ENCODE measurements at places on chromosomes 6 and 20.

DNA sequence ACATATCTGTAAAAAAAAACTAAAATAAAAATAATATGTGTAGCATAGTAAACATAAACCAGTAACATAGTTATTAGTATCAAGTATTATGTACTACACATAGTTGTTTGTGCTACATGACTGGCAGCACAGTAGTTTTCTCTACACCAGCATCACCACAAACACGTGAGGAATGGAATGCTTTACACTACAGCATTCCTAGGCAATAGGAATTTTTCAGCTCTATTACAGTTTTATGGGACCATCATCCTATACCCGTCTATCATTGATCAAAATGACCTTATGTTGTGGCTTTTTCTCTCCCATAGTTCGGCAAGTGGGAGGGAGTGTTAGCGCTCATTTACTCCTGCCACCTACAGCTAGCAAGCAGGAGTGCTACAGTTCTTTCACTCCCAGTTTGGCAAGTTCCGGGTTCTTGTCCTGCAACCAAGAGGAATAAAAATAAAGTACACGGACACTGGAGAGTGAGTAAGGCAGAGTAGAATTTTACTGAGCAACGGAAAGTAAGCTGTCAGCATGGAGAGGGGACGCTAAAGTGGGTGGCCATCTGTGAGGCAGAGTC, 196.8 kb upstream of the HSF2 start:
- no peak for DNase-seq

- peak; percentile 71 for DNase-seq
These were observed 3.1 kb downstream of the HM13 start for GRCh38 chr20:31517373-31517772.

- no peak for DNase-seq
These were observed 4.1 kb downstream of the SLC23A2 start for GRCh38 chr20:4997222-4997621.

DNA sequence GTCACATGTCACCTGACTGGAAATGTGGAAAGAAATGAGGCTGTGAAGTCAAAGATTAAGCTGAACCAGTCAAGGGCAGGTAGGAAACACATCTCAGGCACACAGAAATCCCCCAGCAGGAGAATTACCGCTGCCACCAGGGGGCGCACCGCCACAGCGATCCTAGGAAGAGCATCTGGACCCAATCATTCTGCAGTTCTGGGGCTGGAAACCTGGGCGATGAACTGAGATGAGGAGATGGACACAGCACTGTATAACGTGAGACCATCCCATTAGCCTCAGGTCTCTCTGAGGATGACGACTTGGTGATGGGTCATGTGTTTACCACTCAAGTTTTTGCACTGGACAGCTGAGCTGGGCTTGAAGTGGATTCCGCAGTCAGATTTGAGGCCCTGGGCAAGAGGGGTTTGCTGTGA, 6.5 kb upstream of the SLC24A3 start:
- DNase-seq = peak; percentile 84

DNA sequence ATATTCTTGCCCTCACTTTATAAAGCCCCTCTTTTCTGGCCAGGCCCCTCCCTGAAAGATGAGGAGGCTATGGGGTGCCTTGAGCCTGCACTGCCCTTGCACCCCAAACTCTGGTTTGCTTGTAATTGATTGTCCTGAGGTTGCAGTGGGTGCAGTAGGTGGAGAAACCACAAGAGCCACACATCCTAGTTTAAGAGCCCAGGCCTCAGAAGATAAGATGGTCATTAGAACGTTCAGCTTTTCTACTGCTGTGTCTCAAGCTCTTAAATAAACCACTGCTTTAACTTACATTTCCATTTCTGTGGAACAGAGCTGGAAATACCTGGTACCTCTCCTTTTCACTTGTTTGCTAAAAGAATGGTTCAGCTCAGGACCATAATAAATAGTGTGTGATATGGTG, 9.0 kb downstream of the MRAP2 start:
- DNase-seq = no peak

- peak; percentile 61 for DNase-seq
These were observed 26.4 kb downstream of the RMND1 start for GRCh38 chr6:151425561-151425960.

DNA sequence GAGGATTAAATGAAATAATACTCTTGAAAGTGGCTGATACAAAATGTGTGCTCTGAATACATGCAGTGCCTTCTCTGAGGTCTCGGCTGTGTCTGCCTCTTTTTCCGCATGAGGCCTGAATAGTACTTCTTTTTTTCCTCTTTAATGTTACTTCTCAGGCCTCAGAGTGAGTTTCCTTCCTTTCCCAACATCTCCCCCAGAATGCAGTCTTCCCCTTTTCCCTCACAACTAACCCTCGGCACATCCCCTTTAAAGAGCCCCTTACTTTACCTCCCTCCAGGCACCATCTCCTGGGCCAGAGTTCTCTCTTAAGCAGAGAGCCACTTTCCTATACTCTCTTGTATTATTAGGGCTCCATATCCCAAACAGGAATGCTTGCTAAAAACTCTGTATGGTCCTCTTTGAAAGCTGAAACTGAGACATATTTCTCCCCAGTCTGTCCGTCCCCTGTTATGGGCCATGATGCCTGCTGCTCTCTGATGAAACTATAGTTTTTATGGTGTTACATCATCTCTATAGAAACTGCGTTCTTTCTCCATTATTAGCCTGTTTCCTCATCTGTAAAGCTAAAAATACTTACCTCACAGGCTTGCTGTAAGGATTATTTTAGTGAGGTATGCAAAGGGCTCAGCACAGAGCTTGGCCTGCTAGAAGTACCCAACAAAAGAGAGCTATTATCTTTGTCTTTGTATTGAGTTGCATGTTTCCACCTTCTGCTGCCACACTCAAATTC, 2.3 kb downstream of the PLAGL2 start:
- peak; percentile 38 for DNase-seq

DNA sequence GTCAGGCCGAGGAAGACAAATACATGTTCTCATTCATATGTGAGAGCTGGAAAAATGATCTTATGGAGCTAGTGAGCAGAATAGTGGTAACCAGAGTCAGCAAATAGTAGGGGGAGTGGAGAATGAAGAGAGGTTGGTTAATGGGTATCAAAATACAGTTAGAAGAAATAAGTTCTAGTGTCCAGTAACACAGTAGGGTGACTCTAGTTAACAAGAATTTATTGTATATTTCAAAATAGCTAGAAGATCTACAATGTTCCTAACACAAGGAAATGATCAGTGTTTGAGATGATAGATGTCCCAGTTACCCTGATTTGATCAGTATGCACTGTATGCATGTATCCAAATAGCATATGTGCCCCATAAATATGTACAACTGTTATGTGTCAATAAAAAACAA, 128.4 kb downstream of the BCKDHB start:
- DNase-seq = no peak

- DNase-seq = no peak
These were observed 320.2 kb upstream of the CHD6 start for GRCh38 chr20:41938353-41938752.

DNA sequence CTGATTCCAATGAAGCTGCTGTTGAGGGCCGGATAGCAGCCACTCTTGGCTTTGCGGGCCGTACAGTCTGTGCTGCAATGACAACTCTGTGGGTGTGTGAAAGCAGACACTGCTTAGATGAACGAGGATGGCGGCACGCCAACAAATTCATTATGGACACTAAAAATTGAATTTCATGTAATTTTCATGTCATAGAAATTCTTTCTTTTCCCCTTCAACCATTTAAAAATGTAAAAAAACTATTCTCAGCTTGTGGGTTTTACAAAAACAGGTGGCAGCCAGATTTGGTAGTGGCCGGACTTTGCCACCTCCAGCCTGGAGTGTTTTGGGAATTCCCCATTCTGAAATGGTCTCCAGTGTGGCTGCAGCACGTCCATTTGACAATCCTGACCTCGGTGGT, 26.0 kb downstream of the MAS1 start:
- no peak for DNase-seq

DNA sequence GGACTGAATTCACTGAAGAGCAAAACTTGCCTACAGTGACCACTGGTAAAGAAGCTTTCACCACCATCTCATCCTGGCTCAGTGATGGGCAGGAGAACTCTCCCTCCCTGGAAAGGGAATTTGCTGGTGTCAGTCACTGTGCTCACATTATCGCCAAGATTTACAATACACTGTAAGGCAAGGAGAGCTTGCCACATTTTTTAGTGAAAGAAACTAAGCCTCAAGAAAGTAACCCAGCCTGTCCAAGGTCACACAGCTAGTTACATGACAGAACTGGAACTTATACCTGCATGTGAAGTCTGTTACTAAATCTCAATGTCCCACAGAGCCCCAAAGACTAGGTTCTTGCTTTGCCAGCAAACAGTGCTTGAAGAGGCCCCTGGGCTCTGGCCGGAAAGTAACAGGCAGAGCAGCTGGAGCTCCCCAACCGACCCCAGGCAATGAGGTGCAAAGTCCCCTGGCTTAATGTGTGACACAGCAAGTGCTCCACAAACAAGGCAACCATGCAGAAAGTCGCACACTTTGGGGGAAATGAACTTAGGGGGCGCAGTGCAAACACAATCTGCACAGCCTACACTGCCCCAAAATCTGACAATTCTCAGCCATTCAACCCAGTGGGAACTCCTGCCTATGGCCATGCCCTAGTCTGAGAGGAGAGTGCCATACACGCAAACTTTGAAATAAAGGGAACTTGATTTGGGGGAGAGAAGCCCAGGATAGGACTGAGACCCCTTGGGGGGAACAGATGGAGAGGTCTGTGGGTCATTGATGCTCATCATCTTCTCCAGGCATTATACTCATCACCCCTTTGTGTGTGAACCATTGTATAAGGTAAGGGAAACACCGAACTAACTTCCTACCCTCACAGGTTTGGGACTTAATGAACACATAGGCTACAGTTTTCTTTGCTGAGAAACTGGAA, 1.9 kb downstream of the BCL2L1 start:
- DNase-seq = peak; percentile 78

DNA sequence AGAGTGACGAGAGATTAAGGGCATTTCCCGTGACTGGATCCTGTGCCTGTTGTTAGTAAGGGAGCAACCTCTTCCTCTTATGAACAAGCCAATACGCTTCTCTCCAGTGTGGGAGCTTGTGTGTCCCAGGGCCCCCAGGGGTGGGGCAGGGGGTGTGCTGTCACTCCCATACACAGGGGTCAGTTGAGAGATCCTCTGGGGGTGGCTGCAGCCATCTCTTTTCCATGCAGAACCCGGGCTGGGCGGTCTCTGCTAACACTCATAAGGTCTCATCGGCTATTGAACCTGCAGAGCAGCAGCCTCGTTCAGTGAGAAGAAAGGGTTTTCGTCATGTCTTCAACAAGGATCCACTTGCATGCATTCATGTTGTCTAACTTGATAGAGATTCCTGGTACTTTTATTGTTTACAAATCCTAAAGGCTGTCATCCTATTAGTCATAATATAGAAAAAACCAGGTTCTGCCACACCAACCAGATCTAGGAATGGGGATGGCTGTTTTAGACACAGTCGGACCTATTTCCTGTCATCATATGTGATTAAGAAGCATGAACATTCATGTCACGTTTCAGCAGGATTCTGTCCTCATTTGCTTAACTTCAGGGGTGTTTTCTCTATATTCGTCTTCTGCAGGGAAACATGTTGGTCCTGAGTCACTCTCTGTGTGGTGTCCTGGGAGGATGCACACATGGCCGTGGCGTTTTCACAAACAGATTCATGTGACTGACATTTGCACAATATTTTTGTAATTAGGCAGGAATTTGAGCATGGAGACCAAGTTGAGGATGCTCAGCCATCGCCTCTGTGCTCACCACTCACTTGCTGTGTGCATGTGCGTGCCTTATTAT, 13.3 kb upstream of the THBS2 start:
- no peak for DNase-seq

GRCh38 chr6:151390851-151391470, 398 bp downstream of the ZBTB2 start:
- peak; percentile 88 for DNase-seq

DNA sequence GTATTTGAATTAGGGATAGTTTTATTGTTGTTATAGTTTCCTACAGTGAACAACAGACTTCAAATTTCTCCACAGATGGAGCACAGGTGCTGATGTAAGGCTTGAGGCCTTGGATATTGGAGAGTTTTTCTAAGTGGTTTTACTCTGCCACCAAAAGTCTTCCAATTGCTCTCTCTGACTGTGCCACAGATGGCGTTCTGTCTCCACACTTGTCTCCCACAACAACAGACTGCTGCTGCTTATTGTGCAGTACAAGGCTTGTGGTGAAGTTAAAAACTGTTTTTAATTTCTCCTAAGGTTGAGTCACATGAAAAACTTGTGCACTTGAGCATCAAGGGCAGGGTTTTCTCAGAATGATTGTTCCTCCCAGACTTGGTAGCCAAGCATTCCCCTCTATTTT, 460.9 kb upstream of the KHDRBS2 start:
- DNase-seq = no peak

- no peak for DNase-seq
These were observed 39.5 kb downstream of the UBE2V1 start for GRCh38 chr20:50073500-50073899.

- DNase-seq = no peak
These were observed 86.3 kb downstream of the DACT2 start for GRCh38 chr6:168232989-168233874.

DNA sequence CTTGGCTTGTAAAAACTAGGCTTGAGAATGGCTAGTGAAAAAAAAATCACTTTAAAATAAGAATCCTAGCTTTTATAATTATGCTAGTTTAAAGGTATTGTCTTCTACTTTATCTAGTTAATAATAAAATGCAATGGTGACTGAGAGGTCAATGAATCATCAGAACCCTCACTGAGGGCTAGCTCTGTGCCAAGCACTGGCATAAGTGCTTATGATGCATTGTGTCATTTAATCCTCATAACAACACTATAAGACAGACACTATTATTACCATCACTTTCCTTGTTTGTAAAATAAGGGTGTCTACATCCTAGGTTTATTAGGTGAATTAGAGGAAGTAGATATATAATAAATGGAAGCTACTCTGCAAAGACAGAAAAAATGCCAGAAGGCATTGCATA, 144.3 kb downstream of the F13A1 start:
- DNase-seq = no peak

DNA sequence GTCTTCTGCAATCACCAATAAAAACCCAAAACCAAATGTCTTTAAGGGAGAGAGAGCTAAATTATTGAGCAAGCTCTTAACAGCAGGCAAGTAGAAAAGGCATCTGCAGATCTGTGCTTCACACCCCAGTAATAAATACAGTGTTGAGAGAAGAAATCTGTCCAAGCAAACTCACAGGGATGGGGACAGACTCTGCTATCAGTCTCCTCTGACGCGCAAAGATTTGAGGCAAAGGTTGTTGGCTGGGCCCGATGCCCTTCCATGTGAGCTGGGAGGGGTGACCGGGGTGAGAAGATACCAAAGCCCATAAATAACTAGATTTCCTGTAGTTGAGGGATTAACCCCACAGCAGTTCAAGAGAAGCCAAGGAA, 315.2 kb upstream of the SOX4 start:
- DNase-seq = peak; percentile 50
